ENCODE measurements at places on chromosomes 4 and X. TPM values are rescaled to one million over a fixed set of nuclear protein-coding genes. Genes with fewer than 3 reads are reported as not detected.

Gene HAND2
- not detected for total RNA-seq

Gene HSFX4
- not detected for total RNA-seq

Gene RPS6KA6
- total RNA-seq, result 16.3 TPM

Gene BGN
- total RNA-seq, result 1.6 TPM

Gene BCORL1
- total RNA-seq, result 2.0 TPM

Gene HAUS3
- total RNA-seq, result 42.0 TPM

Gene FAM133A
- total RNA-seq, result 2.4 TPM

Gene SPANXA2
- not detected for total RNA-seq

Gene STOX2
- total RNA-seq, result 35.1 TPM

Gene PRSS12
- total RNA-seq, result 24.9 TPM

Gene CT45A5
- total RNA-seq, result not detected

Gene IBSP
- total RNA-seq, result not detected

Gene GABRQ
- 0.82 TPM for total RNA-seq

Gene RNF150
- total RNA-seq, result 28.5 TPM

Gene TLR2
- total RNA-seq, result 0.82 TPM

Gene KLHL15
- 36.3 TPM for total RNA-seq

Gene TCEAL8
- total RNA-seq, result 106 TPM

Gene PAGE1
- total RNA-seq, result 0.41 TPM

Gene FRMD7
- total RNA-seq, result 0.41 TPM

Gene SCRG1
- total RNA-seq, result 2.4 TPM

Gene MAGEA2
- not detected for total RNA-seq

Gene NMU
- total RNA-seq, result 2.0 TPM

Gene POU3F4
- total RNA-seq, result 16.3 TPM

Gene GYG2
- 4.1 TPM for total RNA-seq

Gene TBX22
- total RNA-seq, result under 0.01 TPM

Gene MMGT1
- 14.3 TPM for total RNA-seq

Gene DEFB131A
- total RNA-seq, result not detected

Gene NUDT10
- 49.3 TPM for total RNA-seq

Gene PCYT1B
- total RNA-seq, result 29.8 TPM
